ENCODE measurements at places on chromosomes 12 and 14.

GRCh38 chr14:103816991-103817390 is 30.4 kb downstream of the PPP1R13B start:
- no peak for DNase-seq

DNA sequence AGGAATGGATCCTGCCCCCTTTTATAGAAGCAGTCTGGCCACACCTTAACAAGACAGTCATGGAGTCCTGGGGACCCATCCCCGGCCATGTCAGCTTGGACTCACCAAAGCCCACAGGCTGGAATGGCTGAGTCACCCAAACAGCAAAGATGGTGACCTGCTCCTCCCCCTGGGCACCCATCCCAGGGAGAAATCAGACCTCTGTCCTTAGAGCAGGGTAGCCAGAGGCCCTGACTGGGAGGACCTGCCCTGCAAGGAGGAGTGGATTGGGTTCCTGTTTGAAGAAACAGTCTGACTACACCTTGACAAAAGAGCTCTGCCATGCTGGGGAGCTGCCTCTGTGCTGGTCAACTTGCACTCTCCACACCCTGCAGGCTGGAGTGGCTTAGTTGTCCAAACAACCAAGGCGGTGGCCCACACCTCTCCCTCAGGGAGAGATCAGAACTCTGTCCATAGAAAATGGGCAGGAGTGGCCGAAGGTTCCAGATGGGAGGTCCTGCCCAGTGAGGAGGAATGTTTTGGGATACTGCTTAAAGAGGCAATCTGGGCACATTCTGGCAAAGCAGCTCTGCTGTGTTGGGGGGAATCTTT is 16.6 kb downstream of the MGP start:
- no peak for DNase-seq

DNA sequence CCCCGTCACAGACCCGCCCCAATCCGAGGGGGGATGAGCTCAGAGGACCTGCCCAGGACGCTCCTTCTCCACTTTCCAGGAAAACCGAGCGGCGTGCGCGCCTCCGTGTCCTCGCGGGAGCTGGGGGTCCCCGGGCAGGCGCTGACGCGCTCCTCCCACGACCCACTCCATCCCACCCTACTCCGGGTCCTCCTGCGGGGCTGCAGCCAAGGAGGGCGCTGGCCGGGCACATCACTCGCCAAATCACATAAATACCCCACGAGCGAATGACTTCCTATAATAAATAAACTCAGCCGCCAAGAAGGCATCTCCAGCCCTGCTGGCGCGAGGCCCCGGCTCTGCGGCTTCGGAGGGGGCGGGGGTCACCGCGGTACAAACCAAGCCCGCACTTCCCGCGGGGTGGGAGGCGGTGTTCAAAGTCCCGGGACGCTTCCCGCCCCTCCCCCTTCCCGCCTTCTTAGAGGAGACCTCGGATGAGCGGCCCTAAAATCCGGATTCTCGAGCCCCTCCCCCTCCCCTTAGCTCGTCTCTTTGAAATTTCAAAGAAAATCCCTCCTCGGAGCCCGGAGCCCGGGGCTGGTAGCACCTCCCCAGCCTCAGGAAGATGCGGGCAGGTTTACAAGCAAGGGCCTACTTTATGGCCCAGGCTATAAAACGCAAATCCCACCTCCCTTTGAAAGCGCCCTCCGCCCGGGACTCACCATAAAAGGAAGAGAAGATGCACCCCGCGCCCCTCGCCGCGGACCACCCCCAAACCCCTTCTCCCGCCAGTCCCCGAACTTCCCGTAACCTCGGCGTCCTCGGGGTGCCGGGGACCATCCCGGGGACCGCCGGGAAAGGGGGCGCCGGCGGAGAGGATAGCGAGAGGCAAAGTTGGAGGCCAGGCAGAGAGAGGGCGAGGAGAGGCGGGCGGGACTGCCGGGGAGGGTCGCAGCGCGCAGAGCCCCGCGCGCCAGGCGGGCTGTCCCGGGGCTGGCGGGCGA is 712 bp upstream of the FZD10 start:
- no peak for DNase-seq

- no peak for DNase-seq
Observed at GRCh38 chr12:22684140-22685118, 59.5 kb downstream of the ETNK1 start.

DNA sequence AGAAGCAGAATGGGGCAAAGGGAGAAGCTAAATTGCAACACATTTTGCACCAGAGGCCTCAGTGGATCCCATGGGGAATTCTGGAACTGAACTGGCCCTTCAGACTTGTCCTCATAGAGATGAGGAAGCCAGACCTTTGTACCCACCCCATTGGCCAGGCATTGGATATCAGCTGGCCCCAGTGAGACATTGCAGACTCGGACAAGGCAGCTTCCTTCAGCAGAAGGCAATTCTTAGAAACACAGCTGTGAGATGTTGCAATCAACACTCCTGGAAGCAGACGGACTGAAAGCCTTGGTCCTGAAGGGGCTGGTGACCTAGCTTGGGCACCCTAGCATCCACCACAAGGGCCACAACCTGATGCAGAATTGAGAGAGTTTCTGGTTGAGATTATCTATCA is 218.1 kb downstream of the MSRB3 start:
- DNase-seq, result no peak

- DNase-seq, result no peak
Observed at GRCh38 chr12:26251600-26251999, 56.2 kb downstream of the SSPN start.

- no peak for DNase-seq
Observed at GRCh38 chr14:57066887-57067513, 201.7 kb downstream of the EXOC5 start.

- no peak for DNase-seq
Observed at GRCh38 chr12:113244478-113244958, 23.3 kb downstream of the TPCN1 start.

GRCh38 chr12:120649442-120650232 is 9.2 kb downstream of the CABP1 start:
- DNase-seq, result no peak

DNA sequence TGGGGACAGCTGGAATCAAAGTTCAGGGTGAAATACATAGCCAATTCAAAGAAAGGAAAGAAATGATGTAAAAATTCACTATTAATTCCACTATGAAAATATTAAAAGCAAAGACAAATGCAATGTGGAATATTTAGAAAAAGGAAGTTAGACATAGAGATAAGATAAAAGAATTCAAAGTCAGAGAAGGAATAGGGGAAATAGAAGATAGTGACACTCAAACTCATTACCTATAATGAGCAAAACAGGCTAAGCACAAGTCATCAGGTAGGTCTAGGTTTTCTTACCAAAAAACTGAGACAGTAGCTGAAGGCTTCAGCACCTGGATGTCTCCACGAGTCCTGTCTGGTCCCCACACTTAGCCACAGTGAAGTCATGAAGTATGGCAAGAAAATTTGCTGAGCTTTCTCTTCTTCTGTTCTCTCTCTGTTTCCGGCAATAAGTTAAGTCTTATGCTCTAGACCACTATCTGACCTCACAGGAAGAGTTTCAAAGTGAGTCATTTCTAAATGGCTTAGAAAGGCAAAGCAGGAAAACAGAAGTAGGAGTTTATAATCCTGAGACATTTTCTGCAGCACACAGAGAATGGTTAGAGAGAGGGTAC is at the start of gene C3AR1:
TSS of gene C3AR1 (minus strand) at position 369 of the 604 bp plus-strand sequence. CDS start 6,174 bp downstream, outside the sequence.
- DNase-seq, result peak; percentile 29

DNA sequence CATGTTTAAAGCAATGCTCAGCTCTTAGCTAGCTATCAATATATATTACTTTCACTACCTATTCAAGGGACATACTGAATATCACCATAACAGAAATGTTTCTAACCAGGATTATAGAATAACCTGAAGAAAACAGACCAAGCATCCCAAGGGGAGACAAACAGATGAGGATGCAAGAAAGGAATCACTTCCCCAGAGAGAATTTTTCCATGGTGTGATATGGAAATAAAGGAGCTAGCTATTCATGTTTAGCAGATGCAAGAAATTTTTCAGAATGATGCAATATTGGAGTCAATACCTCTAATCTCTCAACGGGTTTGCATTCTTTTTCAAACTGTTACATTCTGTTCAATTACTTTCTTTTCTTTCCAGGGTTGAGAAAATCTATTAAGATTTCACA is 538.9 kb upstream of the FLRT2 start:
- no peak for DNase-seq

DNA sequence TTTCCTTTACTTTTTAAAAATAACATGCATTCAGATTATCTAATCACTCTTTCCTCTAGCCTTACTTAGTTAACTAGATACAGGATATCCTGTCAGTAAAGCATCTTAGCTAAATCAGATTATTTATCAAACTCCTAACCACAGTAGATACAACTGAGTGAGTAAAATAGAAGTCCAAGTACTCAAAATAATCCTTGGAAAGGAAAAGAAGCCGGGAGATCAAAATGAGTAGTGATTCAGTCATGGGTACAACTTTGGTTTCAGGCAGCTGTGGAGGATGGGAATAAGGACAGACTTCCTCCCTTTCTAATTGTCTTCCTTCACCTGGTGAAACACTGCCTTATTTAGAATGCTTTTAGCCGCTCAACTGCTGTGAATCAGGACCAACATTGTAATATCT is 29.4 kb downstream of the GNG2 start:
- no peak for DNase-seq

Measured in GM12892 (cell line).